Fibroblast of skin of right quadriceps (primary cell): ENCODE measurements at places on chromosomes 4 and X.

DNA sequence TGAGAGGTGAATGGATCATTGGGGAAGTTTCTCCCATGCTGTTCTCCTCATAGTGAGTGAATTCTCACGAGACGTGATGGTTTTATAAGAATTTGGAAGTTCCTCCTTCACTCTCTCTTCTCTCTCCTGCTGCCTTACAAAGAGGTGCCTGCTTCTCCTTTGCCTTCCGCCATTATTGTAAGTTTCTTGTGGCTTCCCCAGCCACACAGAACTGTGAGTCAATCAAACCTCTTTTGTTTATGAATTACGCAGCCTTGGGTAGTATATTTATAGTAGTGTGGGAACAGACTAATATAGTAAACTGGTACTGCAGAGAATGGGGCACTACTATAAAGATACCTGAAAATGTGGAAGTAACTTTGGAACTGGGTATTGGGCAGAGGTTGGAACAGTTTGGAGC lies 7.8 kb upstream of the CTAG2 start:
- no peak for DNase-seq

DNA sequence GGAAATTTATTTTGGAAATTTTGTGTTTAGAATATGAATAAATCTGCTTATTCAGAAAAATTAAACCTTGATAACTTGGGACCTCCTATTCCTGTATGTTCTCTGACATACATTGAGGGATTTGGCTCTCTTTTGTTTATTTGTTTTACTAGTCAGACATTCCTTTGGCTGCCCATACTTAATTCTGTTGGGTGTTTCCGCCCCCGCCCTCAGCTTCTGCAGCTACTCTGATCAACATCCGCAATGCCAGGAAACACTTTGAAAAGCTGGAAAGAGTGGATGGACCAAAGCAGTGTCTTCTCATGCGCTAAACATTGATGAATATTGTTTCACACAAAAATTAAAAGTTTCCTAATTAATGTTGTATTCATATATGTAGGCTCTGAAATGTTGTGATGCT lies 40.5 kb downstream of the RRAGB start:
- peak; percentile 3 for DNase-seq

GRCh38 chr4:106930522-106930921 lies 105.6 kb downstream of the DKK2 start:
- DNase-seq, result no peak

DNA sequence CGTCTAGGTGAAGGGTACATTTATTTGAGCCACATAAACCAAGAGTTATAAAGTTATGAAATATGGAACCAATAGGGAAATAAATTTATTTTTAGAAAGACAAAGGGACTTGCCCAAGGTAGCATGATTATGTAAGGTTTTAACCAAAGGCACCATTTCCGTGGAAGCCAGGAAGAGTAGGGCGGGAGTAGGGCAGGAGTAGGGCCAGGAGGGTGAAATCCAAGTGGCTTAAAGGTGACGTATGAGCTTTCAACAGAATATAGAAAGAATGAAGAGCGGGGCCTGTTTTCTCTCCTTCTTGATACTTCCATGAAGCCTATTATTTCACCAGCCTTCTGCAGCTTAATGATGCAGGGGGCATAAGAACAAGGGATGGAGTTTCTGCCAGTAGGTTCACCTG lies 91.7 kb upstream of the PNPLA4 start:
- DNase-seq, result no peak

DNA sequence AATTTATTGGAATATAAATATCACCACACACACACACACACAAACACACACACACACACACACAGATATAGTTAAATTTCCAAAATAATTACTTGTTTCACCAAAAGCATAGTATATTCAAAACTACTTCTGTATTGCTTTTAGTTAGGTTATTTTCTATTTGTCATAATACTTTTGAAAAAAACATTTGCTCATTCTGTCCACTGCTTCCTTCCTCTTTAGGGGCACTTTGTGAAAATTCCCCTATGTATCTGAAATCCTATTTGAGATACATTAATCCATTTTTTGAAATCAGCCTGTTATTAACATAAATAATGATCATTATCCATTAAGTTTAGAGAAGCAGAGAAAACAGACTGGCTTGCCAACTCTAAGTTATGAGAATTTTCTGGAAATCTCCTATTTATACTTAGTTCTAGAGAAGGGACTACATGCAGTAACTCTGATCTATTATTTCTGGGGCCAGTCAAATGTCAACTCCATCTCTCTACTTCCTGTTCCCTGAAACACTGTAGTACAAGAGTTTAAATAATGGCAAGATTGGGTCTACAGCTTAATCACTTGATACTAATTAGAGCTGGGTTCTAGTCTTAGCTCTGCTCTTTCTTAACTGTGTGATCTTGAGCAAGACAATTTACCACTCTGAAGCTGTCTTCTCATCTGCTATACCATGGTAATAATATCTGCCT lies 54.4 kb upstream of the GPR174 start:
- no peak for DNase-seq

DNA sequence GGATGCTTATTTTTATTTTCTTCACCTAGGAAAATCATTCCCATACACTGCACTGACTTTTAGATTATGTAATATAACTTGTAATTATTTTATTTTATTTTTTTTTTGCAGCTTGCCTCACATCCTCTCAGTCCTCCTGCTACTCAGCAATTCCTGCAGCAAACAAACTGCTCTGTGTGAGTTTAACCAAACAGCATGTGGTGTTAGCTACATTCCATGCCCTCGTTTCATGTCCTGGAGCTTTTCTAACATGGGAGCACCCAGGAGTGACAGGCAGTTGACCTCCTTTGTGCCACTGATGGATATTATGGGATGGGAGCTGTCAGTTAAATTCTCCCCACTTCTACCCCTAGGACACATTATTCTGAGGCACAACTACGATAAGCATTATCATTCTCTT lies 24.8 kb downstream of the CXCL1 start:
- DNase-seq, result no peak

GRCh38 chr4:90833706-90834105 lies 706.5 kb downstream of the CCSER1 start:
- DNase-seq, result no peak

DNA sequence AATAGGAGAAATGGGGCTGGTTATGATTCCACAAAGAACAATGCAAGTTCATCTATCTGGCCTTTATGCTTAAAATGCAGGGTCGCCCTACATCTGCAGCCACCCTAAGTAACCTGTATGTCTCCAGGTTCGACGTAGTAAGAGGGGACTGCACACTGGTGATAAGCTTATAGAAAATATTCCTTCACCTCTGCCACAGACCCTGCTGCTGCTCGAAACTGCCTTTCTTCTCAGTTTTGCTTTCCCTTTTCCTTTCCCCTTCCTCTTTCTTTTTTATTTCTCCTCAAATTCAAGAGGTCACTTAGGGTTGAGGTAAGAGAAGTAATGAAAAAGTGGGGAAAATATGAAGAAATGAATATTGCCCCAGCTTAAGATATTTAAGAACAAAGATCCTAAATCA lies 123.5 kb downstream of the DCHS2 start:
- DNase-seq, result no peak

DNA sequence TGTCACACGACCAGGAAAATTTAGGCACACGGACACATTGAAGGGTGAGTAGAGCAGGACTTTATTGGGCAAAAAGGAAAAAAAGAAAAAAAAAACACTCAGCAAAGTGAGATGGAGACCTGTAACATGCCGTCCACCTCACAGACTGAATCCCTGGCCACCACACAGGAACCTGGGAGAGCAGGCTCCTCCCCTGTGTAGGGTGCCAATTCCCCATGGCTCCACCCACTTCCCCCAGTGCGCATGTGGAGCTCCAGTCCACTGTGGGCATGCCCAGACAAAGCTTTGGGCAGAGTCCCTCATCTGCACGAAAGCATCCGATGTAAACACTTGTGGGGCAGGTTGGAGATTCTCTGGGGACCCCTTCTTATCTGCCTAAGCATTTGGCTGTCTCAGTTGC lies 23.6 kb upstream of the CBR4 start:
- no peak for DNase-seq

GRCh38 chrX:13078739-13079444 lies 34.5 kb upstream of the FAM9C start:
- peak; percentile 86 for DNase-seq

DNA sequence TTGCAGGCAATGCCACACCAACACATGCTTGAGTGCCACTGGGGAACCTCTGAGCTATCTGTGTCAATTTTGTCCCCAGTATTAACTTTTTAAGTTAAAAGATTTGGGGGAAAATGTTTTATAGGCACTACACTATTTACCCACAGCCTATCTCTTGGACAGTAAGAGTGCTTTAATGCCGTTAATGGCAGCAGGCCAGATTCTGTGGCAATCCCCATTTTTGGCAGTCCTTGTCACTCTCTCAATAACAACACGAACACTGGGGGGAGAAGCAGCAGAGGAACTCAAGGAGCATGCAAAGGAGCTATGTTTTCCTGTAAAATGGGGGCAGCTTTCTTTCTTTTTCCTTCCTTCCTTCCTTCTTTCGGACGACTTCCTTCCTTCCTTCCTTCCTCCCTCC lies 168.6 kb downstream of the NSUN7 start:
- DNase-seq, result peak; percentile 86

GRCh38 chr4:184329235-184329634 lies 111.6 kb upstream of the ENPP6 start:
- DNase-seq, result no peak

- DNase-seq, result no peak
Observed at GRCh38 chr4:127521463-127521862, 111.3 kb upstream of the INTU start.

DNA sequence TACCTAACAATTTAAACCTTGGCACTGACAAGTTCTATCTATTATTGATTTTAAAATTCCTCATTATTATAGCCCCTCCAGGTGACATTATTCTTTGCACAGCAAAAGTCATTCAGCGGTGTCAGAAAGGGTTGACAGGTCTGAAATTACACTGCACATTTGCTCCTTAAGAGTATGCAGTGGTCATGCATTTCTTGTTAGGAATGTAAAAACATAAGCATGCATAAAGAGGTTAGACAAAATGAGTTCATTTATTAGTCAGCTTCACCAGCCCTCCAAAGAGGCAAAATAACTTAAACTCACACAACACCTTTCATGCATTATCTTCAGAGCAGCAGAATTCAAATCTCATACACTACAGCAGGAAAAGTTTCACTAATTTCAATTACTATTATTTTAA lies 158.8 kb downstream of the HNRNPD start:
- DNase-seq, result no peak

GRCh38 chr4:153082322-153083301 lies 121.6 kb upstream of the TRIM2 start:
- DNase-seq, result no peak

DNA sequence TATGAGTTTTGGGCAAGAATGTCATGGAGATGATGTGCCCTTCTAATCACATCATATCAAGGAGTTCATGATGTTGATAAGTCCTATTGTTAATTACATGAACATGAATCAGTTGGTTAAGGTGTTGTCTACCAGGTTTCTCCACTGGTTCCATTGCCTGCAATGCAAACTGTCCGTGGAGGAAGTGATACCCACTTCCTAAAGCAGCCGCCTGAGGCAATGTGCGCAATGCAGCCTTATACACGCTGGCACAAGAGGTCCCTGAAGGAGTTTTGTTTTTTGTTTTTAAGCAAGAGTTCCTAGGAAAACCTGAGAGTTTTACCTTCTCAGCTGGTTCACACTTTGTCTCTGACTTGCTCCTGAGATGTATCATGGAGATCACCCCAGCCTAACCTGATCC lies 5.9 kb upstream of the GPKOW start:
- DNase-seq, result no peak

- no peak for DNase-seq
Observed at GRCh38 chr4:128827296-128827695, 17.8 kb downstream of the JADE1 start.

DNA sequence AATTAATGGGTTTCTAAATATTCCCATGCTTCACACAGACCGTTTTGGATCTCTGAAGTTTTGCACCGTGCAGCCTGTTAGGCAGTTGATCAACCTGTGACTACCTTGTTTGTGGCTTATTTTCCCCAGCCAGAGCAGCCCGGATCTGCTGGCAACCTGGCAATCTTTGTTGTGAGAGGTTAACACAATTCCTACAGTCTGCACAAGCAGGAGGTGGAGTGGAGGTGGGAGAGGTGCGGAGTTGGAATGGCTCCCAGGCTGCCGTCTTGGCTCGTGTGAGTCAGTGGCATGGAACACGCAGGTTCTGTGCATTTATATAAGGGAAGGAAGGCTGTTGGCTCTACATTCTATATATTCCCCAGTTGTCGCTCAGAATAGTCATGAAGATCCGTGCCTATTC lies 70.9 kb upstream of the STOX2 start:
- no peak for DNase-seq

DNA sequence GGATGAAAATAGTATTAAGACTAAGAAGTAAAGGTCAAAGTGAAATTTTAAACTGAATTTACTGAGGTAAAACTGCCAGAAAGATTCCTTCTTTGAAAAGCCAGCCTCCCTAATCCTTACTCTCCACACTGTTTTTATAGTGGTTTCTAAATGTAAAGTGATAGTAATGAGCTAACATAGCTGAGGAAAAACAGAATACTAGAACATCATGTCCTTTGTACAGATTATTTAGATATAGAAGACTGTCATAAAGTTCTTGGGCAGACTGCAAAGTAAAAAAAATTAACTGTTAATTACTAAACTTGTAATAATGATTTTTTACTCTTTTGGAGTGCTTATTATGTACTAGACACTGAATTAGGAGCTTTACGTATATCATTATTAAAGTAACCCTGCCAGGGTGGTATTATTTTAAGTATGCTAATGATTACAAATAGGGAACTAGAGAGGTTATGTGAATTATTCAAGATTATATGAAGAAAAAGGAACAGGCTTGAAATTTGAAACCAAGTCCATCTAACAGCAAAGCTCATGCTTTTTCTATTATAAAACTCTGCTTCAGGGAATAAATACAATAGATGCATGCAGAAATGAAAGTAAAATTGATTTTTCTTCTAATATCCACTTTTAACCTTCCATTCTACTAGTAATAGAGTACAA lies 150.5 kb downstream of the TBCK start:
- no peak for DNase-seq

- no peak for DNase-seq
Observed at GRCh38 chrX:37755025-37755424, 24.8 kb upstream of the CYBB start.

GRCh38 chrX:105845631-105846030 lies 23.3 kb downstream of the NRK start:
- DNase-seq, result no peak

GRCh38 chr4:137393044-137393443 lies 139.2 kb downstream of the PCDH18 start:
- peak; percentile 57 for DNase-seq

- no peak for DNase-seq
Observed at GRCh38 chr4:187380181-187380581, 615.4 kb upstream of the ZFP42 start.

- no peak for DNase-seq
Observed at GRCh38 chrX:790783-791360, 160.3 kb downstream of the SHOX start.

- no peak for DNase-seq
Observed at GRCh38 chr4:2298532-2298991, 36.7 kb upstream of the MXD4 start.

- DNase-seq, result no peak
Observed at GRCh38 chrX:46683048-46683447, 75.9 kb downstream of the SLC9A7 start.

- DNase-seq, result peak; percentile 87
Observed at GRCh38 chr4:48173056-48173991, 39.3 kb upstream of the TXK start.
